ENCODE measurements at places on chromosomes 2 and 18. TPM values are rescaled to one million over a fixed set of nuclear protein-coding genes. Genes with fewer than 3 reads are reported as not detected.

The SLC30A3 gene
- 20.5 TPM for total RNA-seq

The STAT4 gene
- 2.0 TPM for total RNA-seq

The CDH7 gene
- total RNA-seq = not detected

The ERFE gene
- 17.3 TPM for total RNA-seq

The ZDBF2 gene
- 9.2 TPM for total RNA-seq

The ODC1 gene
- 231 TPM for total RNA-seq

The DRC1 gene
- not detected for total RNA-seq

The IFIH1 gene
- 7.0 TPM for total RNA-seq

The SALL3 gene
- not detected for total RNA-seq

The LCT gene
- total RNA-seq = 0.12 TPM

The SLC9A4 gene
- 0.07 TPM for total RNA-seq

The SIGLEC15 gene
- total RNA-seq = not detected
